Spinal cord (tissue), 10 donors: ENCODE measurements at places on chromosomes 5 and 9. TPM values are rescaled to one million over a fixed set of nuclear protein-coding genes. Genes with fewer than 3 reads are reported as not detected.

GRCh38 chr9:106892632-106893031, 29.7 kb downstream of the ZNF462 start:
- no peak overlapping the region for H3K4me3 ChIP-seq
- H3K27me3 ChIP-seq, result no peaks in the 10 kb centered on the region
- no peak overlapping the region for H3K27ac ChIP-seq
- no peak for DNase-seq
- no peaks in the 10 kb centered on the region for H3K36me3 ChIP-seq

DNA sequence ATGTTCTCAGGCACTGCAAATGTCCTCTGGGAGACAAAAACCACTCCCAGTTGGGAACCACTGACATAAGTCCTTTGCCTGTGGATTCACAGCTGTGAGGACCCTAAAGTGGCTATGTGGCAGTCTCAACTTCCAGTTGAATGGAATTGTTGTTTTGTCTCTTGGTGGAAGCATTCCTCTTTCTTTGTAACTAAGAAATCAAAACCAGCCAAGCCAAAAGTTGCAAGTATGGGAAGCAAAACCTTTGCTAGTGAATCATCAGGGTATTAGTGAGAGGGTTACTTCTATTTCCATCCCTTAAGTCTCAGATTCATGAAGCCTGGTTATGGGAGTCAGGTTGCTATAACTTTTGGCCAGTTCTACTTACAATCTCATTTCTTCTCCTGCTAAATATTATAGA, 49.8 kb upstream of the RPS23 start:
- DNase-seq, result no peak
- no peak overlapping the region for H3K27ac ChIP-seq
- H3K36me3 ChIP-seq, result no peaks in the 10 kb centered on the region
- no peaks in the 10 kb centered on the region for H3K27me3 ChIP-seq
- H3K4me1 ChIP-seq, result no peaks in the 10 kb centered on the region

- H3K36me3 ChIP-seq, result no peaks in the 10 kb centered on the region
- H3K27me3 ChIP-seq, result no peaks in the 10 kb centered on the region
- H3K4me3 ChIP-seq, result peak overlapping the region; percentile 51
These were observed 72.5 kb upstream of the PCA3 start for GRCh38 chr9:76691517-76692313.

- no peaks in the 10 kb centered on the region for H3K36me3 ChIP-seq
- H3K27me3 ChIP-seq, result no peaks in the 10 kb centered on the region
- peaks cover 12% of the 10 kb centered on the region for H3K4me1 ChIP-seq
These were observed 46.3 kb downstream of the GGTA1 start for GRCh38 chr9:121453232-121453892.

- no peak overlapping the region for H3K4me3 ChIP-seq
- H3K4me1 ChIP-seq, result no peaks in the 10 kb centered on the region
- H3K36me3 ChIP-seq, result no peaks in the 10 kb centered on the region
- DNase-seq, result no peak
These were observed 156.7 kb downstream of the DOCK8 start for GRCh38 chr9:371349-371748.

- H3K27ac ChIP-seq, result no peak overlapping the region
- H3K4me3 ChIP-seq, result no peak overlapping the region
- H3K27me3 ChIP-seq, result no peaks in the 10 kb centered on the region
- H3K36me3 ChIP-seq, result no peaks in the 10 kb centered on the region
- DNase-seq, result no peak
These were observed 686.8 kb downstream of the KCTD16 start for GRCh38 chr5:144857454-144857853.

DNA sequence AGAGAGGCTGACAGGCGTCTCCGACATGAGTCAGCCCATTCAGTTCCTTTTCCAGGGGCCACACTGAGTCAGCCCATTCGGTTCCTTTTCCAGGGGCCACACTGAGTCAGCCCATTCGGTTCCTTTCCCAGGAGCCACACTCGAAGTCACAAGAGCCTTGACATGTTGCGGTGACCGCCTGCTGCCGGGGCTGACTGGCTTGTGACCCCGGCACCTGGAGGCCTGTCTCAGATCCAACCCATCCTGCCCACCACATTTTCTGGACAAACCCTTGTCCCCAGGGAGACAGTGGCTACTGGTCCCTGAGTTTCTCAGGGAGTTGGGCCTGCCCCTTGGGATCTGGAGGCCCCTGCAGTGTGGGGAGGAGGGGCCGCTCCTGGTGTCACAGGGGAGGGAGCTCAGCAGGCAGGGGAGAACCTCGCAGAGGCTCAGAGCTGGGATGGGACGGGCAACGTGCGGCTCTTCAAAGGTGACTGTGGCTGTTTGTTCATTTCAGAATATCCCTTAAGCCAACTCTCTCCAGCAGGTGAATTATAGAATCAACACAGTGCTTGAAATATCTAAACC, 40.5 kb upstream of the LPCAT1 start:
- H3K36me3 ChIP-seq, result peaks cover 29% of the 10 kb centered on the region
- no peak overlapping the region for H3K27ac ChIP-seq
- H3K4me3 ChIP-seq, result no peak overlapping the region
- DNase-seq, result no peak
- H3K4me1 ChIP-seq, result peaks cover 36% of the 10 kb centered on the region

GRCh38 chr5:89168766-89169165, 285.8 kb upstream of the MEF2C start:
- no peaks in the 10 kb centered on the region for H3K36me3 ChIP-seq
- no peaks in the 10 kb centered on the region for H3K4me1 ChIP-seq
- no peak overlapping the region for H3K27ac ChIP-seq
- DNase-seq, result no peak
- H3K4me3 ChIP-seq, result no peak overlapping the region

RNF183 gene
- polyA plus RNA-seq, result not detected

KLF4 gene
- 42.9 TPM for polyA plus RNA-seq

DNA sequence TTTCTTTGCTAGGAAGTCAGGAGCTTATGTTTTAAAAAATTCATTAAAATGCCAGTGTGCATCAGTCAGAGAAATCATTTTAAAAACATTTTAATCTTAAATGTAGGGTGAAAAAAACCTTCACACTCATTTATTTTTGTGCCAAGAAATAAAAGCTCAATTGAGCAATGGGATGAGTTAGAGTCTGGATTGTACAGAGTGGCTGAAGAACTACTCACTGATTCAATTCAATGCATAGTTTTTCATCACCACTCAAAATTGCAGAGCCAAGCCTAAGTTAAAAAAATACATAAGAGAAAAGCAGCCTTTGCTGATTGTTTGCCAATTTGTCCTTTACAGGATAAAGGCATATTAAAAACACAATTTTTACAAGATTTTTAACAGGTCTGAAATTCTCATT, 168.2 kb upstream of the DMRTA1 start:
- H3K36me3 ChIP-seq, result no peaks in the 10 kb centered on the region
- H3K27ac ChIP-seq, result no peak overlapping the region
- H3K4me3 ChIP-seq, result no peak overlapping the region
- DNase-seq, result no peak

TAF11L10 gene
- not detected for polyA plus RNA-seq

ARL14EPL gene
- polyA plus RNA-seq, result not detected

GRCh38 chr5:179780362-179780761, 13.4 kb upstream of the LTC4S start:
- H3K4me1 ChIP-seq, result peaks cover 3% of the 10 kb centered on the region
- H3K4me3 ChIP-seq, result no peak overlapping the region
- no peak for DNase-seq
- no peak overlapping the region for H3K27ac ChIP-seq

TEK gene
- polyA plus RNA-seq, result 13.4 TPM

WDR70 gene
- 34.4 TPM for polyA plus RNA-seq

DNA sequence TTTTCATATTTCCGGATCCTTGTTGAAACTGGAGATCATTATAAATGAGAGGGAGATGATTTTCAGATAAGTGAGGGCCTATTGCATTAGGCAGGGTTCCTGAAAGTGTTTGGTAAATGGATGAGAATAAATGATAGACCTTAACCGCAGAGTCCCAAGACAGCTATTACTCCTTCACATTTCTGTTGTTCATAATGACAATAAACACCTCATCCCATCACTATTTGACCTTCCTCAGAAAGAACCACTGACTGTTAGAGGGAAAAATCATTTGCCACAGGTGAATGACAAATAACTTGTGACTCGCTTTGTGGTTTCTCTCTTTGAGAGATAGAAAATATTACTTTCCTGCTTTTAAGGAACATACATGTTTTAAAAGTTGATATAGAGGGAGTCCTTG, 47.3 kb upstream of the TRMT10B start:
- DNase-seq, result no peak
- H3K27ac ChIP-seq, result no peak overlapping the region
- no peaks in the 10 kb centered on the region for H3K36me3 ChIP-seq

DNA sequence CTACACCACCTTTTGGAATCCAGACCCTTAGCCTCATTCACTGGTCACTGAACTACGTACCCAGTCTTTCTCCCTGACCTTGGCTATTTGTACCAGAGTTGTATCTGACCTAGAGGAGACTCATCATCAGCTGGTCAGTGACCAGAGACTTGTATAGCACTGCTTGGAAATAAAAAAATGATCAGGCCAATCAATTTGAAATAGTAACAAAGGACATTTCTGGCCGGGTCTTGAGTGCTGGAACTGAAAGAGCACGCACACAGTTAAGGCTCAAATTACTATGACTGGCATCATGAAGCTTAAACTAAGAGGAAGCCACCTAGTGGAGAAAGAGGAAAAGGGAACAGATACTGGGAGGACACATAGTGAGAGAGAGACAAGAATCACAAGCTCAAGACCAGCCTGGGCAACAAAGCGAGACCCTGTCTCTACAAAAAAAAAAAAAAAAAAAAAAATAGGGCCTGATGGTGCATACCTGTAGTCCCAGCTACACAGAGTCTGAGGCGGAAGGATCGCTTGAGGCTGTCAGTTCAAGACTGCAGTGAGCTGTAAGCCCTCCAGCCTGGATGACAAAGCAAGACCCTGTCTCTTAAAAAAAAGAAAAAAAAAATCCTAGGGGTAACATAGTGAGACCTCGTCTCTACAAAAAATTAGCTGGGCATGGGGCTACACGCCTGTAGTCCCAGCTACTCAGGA, 12.8 kb upstream of the SRP19 start:
- H3K36me3 ChIP-seq, result peaks cover 4% of the 10 kb centered on the region
- peak; percentile 10 for DNase-seq
- no peaks in the 10 kb centered on the region for H3K27me3 ChIP-seq
- no peak overlapping the region for H3K4me3 ChIP-seq
- no peak overlapping the region for H3K27ac ChIP-seq

- no peak overlapping the region for H3K27ac ChIP-seq
- peaks cover 3% of the 10 kb centered on the region for H3K4me1 ChIP-seq
- H3K4me3 ChIP-seq, result no peak overlapping the region
- no peak for DNase-seq
- no peaks in the 10 kb centered on the region for H3K36me3 ChIP-seq
- H3K27me3 ChIP-seq, result no peaks in the 10 kb centered on the region
These were observed 64.3 kb downstream of the MLLT3 start for GRCh38 chr9:20557890-20558565.

GRCh38 chr5:156865427-156865826, 15.3 kb downstream of the PPP1R2B start:
- no peaks in the 10 kb centered on the region for H3K27me3 ChIP-seq
- no peak overlapping the region for H3K27ac ChIP-seq
- DNase-seq, result no peak
- no peaks in the 10 kb centered on the region for H3K4me1 ChIP-seq

TSTD2 gene
- 30.7 TPM for polyA plus RNA-seq

DNA sequence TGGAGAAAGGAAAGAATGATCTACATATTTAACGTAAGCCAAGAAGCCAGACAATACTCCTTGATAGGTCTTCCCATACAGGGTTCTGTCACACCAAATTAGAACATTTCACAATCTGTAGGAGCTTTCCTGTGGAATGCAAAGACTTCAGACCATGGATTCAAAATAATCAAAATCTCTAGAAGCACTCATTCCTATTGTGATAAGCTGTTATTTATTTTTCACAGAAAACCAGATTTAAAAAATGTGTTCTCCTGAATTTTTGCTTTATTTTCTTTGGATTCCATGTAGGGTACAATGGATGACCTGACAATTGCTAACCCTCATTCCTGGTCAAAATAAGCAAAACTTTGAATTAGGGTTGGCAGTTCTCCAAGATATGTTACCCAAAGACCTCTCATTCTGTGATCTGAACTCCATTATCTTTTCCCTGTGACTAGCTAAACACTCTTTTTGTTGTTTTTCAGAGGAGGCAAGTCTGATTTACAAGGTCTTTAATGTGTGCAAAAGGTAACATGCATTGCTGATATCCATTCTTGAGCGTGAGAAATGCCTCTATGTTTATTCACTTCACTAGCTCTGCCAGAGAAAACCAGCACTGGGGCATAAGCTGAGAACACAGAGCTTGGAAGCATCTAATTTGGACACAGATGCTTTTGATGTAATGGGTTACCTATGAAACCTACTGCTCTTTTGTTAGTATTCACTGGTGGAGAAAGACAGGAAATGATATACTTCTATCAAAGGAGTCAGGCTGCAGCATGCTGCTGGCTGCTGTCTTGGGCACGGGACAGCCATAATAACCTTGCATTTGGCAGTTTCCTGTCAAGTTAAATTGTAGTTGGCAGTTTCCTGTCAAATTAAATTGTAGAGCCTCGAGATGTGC, 31.4 kb downstream of the ACTBL2 start:
- no peaks in the 10 kb centered on the region for H3K27me3 ChIP-seq
- no peak for DNase-seq
- H3K4me3 ChIP-seq, result no peak overlapping the region
- no peaks in the 10 kb centered on the region for H3K36me3 ChIP-seq
- no peaks in the 10 kb centered on the region for H3K4me1 ChIP-seq

DNA sequence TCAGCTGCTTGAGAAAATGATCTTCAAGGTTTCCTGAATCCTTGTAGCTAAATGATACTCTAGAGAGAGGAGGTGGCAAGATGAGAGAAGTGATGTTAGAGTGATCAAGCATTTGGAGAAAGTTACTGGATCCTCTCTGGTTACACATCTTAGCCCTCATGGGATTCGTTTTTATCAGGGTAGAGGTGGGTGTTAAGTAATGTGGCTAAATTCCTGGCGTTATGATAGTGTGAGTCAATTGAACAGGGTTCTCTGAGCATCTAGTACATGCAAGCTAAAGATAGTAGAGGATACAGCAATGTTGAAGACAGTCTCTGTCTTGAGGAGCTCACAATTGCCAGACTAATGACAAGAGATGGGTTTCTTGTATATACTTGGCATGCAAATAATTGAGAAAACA, 123.7 kb downstream of the PSD2 start:
- DNase-seq, result no peak
- H3K4me1 ChIP-seq, result peaks cover 13% of the 10 kb centered on the region
- H3K36me3 ChIP-seq, result no peaks in the 10 kb centered on the region
- H3K27me3 ChIP-seq, result no peaks in the 10 kb centered on the region
- no peak overlapping the region for H3K4me3 ChIP-seq
